Putamen (tissue), 1 donor: ENCODE measurements at places on chromosomes 5 and 9.

DNA sequence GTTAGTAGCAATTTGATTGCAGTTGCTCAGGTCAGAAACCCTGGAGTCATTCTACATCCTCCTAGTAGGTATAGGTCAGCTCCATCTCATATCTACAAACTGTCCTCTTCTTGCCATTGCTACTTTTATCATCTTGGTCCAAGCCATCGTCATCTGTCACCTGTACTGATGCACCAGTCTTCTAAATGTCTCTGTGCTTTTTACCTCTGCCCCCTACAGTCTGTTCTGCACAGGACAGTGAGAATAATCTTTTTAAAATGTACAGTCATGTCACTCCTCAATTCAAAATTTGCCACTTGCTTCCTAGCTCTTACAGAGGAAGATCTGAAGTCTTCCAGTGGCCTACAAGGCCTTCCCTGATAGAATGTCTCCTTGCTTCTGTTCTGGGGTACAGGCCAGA, 6.8 kb downstream of the NNT start:
- DNase-seq = no peak

DNA sequence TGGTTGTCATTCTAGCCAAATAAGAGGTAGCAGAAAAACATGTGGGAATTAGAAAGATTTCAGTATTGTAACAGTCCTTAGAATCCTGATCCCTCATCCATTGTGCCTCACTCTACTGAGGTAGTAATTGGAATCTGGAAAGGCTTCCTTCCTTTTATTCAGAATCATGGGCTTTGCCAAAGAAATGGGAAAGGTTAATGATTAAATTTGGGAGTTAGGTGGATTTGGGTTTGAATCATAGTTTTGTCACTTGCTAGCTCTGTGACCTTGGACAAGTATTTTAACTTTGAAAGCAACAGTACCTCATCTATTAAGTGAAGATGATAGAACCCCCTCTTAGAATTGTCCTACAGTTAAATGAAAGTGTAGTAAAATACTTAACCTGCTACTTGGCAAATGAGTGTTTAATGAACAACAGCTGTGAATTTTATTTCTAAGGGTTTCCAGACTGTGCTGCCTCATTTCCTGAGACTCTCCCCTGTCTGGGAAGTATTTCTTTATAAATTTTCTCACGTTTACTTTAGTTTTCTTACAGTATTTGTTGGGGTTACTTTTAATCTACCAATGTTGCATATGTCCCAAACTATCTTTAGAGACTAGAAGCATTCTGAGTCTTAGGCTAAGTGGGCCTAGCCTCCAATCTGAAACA, 11.7 kb downstream of the SPDL1 start:
- no peak for DNase-seq

DNA sequence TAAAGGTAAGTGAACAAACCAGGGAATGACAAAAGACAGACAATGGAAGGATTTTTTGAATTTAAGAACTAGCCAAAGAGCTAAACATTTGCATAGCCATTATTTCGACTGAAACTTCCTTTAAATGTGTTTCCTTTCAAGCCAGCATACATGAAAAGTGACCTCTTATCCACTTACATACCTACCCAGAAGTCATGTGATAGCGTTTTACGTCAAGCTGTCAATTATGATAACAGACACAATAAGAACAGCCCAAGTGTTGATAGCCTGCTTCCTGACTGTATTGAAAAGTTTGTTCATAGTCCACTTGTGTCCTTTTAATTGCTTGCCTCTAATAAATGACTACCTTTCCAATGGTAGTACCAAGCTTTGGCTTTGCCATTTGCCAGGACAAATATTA, 206.0 kb downstream of the NFIB start:
- DNase-seq = no peak

- peak; percentile 9 for DNase-seq
Measured at GRCh38 chr5:33299621-33300208, 141.1 kb upstream of the TARS1 start.

DNA sequence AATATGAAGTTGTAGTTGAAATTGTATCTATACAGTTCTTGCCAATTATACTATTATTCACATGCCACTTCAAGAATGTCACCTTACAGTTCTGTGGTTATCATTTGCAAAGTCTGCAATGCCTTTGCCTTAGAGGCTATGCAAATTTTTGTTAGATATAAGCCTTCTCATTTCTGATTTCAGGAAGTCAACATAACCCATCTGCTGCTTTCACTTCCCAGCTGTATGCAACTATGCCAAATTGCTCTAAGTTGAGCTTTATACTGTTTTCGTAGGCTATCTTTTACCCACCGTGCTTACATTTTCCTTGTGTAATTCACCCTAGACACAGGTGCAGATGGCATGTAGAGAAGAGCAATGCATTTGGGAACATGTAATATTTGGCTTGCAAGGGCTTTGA, 1083.0 kb downstream of the CDH9 start:
- DNase-seq = no peak

DNA sequence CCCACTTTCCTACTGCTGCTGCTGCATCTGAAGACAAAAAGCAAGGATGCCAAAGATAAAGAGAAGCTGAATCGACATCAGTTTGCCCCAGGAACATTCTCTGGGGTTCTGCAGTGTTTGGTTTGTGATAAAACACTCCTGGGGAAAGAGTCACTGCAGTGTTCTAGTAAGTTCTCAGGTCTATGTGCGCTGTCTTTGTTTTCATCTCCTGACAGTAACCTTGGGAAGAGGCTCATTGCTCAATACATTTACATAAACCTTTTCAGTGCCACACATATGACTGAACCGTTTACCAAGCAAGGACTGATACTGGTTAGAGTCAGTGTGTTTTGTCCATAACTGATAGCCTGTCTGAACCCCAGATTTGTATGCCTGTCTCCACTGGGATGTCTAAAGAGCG, 232.1 kb downstream of the ARHGEF28 start:
- DNase-seq = no peak

DNA sequence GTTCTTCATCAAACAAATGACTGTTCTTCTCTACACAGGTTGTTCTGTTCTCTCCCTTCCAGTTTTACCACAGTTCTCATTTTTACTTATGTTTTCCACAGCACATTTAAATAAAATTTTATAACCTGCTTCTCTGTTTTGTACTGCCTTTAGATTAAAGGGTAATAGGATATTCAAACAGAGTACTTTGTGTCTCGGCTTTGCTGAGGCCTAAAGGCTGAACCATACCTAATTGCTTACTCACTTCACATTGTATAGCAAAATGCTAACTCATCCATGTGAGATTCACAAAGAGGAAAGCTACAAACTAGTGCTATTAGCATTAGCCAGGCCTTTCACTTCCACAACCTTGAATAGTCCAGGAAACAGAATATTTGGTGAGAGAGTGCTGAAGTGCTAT, 200.3 kb downstream of the TRPM3 start:
- DNase-seq = no peak

GRCh38 chr5:54446379-54446732, 9.1 kb upstream of the HSPB3 start:
- no peak for DNase-seq

DNA sequence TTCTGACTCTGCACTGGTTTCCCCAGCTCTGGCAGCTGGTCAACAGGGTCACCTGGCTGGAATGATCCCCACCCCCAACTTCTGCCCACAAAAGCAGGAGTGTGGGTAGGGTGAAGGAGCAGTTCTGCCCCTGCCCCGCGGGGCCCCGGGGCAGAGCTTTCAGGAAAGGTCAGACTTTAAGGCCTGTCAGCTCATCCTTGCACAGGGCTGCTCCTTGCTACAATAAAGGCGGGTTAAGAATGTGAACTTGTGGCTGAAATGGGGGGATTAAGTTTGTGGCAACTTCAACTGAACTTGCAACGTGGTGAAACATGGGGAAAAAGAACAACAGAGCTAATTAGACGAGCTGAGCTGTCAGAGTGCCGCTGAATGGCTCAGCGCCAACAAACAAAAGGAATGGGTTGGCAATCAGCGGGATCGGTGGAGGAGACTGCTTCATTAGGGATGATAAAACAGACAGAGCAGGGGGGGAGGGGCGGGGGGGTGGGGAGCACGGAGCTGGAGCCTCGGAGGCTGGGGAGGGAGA, 50.8 kb downstream of the CRB2 start:
- DNase-seq = no peak

- no peak for DNase-seq
Measured at GRCh38 chr5:96926276-96926675, 9.6 kb upstream of the LNPEP start.

DNA sequence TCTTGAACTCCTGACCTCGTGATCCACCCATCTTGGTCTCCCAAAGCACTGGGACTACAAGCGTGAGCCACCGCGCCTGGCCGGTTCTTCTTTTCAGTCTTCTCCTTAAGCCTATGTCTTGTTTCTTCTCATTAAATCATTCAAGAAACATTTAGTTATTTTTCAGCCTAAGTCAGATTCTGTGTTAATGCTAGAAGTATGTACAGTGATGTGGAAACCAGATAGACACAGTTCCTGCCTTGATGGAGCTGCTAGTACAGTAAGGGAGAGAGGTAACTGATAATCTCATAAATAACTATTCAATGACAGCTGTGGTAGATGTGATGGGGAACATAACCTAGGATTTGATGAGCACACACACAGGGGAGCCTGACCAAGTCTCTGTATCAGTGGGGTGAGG, 46.3 kb upstream of the NR3C1 start:
- DNase-seq = no peak

- DNase-seq = no peak
Measured at GRCh38 chr5:136066661-136067271, 38.0 kb downstream of the TGFBI start.

DNA sequence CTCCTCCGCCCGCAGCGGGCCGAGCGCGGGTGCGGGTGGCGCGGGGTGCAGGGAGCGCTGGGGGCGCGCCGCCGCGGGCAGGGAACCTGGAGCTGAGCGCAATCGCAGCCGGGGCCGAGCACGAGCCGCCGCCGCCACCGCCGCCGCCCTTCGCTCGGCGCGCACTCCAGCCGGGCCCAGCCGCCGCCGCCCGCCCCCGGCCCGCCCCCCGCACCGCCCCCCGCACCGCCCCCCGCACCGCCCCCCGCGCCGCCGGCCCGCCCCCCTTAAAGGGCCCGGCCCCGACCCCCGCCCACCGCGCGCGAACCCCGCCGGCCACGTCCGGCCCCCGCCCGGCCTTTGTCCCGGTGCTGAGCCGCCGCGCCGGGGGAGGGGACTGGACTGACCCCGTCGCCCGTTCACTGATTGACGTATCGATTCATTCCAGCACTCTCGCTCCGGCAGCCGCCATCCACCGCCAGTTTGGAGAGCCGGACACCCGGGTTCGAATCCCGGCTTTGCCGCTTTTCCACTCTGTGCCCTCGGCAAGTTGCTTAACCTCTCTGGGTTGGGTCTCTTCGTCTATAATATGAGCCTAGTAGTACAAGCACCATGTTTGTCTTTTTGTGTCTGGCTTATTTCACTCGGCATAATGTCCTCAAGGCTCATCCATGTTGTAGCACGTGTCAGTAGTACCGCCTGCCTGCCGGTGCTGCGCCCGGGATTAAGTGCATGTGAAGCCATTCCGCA, at the start of gene SH3PXD2B:
Gene SH3PXD2B, minus strand, starts transcription at position 168 of the 729 bp plus-strand sequence. CDS start 173 bp downstream, outside the sequence.
- no peak for DNase-seq

- no peak for DNase-seq
Measured at GRCh38 chr5:157248821-157249470, 17.0 kb upstream of the CYFIP2 start.

GRCh38 chr5:1663186-1663585, 136.5 kb downstream of the MRPL36 start:
- DNase-seq = no peak

- no peak for DNase-seq
Measured at GRCh38 chr5:158807-159447, 32.4 kb upstream of the LRRC14B start.

DNA sequence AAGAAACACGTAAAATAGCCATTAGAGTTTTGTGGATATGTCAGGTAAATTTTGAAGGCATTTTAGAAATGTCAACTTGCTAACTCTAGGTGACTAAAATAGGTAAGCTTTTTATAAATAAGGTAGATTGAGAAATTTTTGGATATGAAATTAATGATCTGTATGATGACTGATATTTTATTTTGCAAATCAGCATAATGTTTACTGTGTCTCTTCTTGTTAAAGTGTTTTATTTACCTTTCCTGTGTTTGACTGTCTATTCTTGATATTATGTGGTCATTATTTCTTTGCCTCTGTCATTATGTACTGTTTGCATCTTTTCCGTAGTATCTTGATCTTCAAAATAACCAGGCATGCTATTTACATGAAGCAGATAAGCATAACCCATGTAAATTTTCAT, 58.4 kb downstream of the ZCCHC7 start:
- DNase-seq = no peak

- DNase-seq = no peak
Measured at GRCh38 chr5:171700318-171700912, 85.2 kb upstream of the SMIM23 start.
